Cardiac muscle cell (in vitro differentiated cells and primary cell): ENCODE measurements at places on chromosomes 1 and 21. TPM values are rescaled to one million over a fixed set of nuclear protein-coding genes. Genes with fewer than 3 reads are reported as not detected.

DNA sequence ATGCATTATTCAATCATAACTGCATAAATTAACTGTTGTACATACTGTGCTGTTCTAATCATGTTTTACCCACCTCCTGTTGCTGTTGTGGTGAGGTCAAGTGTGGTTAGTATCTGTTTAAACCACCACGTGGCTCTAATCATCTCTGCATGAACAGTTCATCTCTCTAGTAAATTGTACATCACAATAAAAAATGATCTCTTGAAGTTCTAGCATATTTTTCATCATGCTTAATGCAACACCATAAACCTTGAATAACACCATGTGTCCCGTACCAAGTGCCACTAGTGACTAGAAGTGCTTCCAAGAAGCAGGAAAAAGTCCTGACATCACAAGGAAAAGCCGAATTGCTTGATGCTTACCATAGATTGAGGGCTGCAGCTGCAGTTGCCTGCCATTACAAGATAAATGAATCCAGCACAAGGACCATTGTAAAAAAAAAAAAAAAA is 51.7 kb downstream of the SNRPE start:
- DNase-seq = no peak

DNA sequence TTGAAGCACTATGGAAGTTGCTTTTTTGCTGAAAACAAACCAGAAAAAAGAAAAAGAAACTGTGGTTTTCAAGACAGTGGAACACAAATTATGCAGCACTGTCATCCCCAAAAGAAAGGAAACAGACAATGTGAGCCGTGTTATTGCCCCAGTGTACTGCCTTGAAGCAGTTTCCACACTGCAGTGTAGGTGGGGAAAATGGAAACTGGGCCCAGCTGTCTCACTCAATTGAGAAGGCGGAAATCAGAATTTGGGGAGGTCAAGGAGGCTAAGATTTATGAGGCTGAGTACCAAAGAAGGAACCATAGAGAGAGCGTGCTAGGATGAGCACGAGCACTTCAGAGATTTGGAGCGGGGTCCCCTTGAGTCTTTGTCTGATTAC is 55.5 kb downstream of the MPZL1 start:
- no peak for DNase-seq

DNA sequence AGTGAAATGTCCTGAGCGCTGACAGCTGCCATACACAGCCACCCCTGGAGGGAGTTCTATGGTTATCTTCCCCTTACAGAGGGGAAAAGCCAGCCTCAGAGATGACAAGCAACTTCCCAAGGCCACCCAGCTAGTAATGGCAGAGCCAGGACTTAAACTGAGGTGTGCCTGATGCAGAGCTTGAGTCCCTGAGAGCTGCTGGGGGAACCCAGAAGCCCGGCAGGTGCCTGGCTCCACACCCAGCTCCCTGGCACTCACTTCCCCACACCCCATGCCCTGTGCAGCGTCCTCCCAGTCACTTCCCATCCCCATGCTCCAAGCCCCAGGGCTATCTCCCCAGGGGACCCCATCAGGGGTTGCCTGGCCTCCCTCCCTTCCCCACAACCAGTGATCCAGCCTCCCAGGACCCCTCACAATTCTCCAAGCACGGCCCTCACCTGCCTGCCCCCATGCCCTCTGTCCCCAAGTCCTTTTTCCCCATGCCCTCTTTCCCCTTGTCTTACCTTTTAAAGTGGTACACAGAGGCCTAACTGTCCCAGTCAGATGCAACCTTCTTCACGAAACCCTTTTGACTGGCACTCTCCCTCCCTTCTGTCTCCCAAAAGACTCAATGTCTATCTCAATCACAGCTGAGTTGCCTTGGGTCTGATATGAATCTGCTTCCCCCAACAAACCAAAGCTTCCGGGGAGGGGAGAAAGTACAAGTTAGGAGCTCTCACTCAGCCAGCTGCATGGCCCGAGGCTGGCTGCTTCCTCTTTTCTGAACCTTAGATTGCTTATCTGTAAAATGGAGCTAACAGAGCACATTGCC is 39.8 kb upstream of the LRP8 start:
- peak; percentile 80 for DNase-seq

- DNase-seq = no peak
Observed at GRCh38 chr1:221430152-221430960, 311.5 kb downstream of the DUSP10 start.

DNA sequence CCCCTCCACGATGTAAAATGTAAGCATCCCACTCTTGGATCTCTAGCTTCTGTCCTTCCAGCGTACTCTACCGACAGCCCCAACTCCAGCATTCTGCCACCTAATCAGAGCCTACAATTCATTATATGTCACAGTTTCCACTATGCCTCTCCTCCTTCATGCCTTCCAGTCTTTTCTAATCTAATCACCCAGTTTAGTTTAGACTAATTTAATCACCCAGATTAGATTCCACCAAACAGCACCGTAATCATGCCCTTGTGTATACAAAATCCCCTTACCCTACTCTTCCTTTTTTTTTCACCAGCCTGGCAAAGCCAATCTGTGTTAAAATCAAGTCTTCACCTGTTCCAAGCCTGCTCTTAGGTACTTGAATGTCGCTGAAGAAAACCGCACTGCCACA is 49.8 kb upstream of the KANK4 start:
- no peak for DNase-seq

DNA sequence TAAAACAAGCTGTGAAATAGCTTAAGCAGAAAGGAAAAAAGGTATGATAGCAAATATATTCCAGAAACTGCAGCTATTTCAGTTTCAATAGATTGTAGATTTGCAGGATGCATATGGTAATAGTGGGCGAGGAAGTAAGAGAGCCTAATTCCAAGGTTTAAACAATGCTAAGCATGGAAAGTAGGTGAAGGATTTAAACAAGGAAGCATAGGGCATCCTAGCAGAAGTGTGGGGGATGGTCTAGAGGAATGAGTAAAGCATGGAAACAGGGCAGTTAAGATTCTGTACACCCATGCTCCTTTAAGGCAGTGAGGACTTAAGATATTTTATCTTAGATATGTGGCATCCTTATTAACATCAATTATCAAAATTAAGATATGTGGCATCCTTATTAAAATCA is 2.6 kb downstream of the IVNS1ABP start:
- peak; percentile 30 for DNase-seq

DNA sequence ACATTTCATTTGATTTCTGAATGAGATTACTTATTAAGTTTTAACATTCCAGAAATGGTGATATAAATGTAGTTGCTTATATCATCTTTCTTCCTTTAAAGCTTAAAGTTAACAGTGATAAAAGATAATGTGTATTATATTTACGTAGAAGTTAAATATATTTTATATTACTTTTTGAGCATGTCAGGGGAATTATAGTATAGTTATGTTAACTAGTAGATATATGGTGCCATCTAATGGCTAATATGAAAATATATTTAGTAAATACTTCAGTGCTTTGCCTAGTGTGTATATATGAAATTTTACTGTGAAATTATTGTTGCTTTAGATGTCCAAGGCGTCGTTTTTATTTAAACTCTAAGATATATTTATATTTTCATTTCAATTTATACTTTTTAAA is 51.5 kb downstream of the SYT14 start:
- DNase-seq = peak; percentile 8

- DNase-seq = no peak
Observed at GRCh38 chr1:154104433-154105082, 50.3 kb downstream of the NUP210L start.

GRCh38 chr1:156102633-156103511 is 11.6 kb upstream of the LMNA start:
- DNase-seq = peak; percentile 54

GRCh38 chr1:91555074-91555730 is 54.6 kb downstream of the CDC7 start:
- DNase-seq = no peak

GRCh38 chr1:234768569-234769283 is 158.7 kb upstream of the IRF2BP2 start:
- DNase-seq = no peak

DNA sequence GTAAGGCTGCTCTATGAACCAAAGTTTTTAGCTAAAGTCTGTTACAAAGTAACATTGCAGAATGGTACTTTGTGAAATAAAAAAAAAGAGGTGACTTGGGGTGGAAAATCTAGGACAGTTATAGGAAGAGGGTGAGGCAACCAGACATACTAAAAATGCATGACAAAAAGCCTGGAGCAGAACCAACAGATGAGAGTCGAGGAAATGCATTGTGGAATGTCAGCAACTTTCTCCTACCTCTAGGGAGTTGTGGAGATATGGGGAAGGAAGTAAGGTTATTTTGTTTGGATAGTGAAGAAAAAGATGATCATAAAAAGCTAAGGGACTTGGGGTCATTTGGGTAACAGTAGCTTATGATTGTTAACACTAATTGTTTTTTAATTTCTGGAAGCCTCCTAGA is 295.6 kb downstream of the S1PR1 start:
- DNase-seq = no peak

DNA sequence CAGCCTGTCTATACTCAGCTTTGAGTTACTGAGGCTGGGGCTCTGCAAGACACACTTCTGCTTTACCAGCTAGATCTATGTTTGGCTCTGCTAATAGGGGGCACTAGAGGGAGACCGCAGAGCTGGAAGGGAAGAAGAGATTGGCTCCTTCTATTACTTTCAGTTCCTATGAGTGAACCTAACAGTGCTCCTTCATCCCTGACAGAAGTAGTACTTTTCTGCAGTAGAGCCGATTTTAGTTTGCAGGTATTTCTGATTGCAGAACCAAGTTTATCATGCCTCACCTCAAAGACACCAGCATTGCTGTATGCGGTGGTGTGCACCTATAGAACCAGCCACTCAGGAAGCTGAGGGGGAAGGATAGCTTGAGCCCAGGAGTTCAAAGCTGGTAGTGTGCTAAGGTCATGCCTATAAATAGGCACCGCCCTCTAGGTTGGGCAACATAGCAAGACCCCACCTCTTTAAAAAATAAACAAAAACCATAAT is 5.7 kb upstream of the ZDHHC18 start:
- no peak for DNase-seq

FAM177B gene
- total RNA-seq = not detected in 2 replicates

CCDC181 gene
- total RNA-seq = 3.6 and 5.9 TPM in 2 replicates

SLC44A3 gene
- 3.2 and 17.8 TPM in 2 replicates for total RNA-seq

CCDC27 gene
- total RNA-seq = 0.09 TPM in 1 of 2 replicates, not detected in the other

PLA2G2A gene
- not detected in 2 replicates for total RNA-seq

WNT3A gene
- not detected in 2 replicates for total RNA-seq

GPR61 gene
- 1.9 and 3.3 TPM in 2 replicates for total RNA-seq

TLCD4 gene
- 7.6 and 13.7 TPM in 2 replicates for total RNA-seq

SLX9 gene
- 26.1 and 31.2 TPM in 2 replicates for total RNA-seq

FMOD gene
- 2.3 and 8.2 TPM in 2 replicates for total RNA-seq

SLC30A2 gene
- total RNA-seq = 1.3 and 1.5 TPM in 2 replicates

GRHL3 gene
- 0.54 TPM in 1 of 2 replicates, not detected in the other for total RNA-seq

UBE2G2 gene
- total RNA-seq = 47.8 and 79.4 TPM in 2 replicates

FRRS1 gene
- total RNA-seq = 5.5 and 5.6 TPM in 2 replicates
